ENCODE measurements at places on chromosomes 1 and 21.

DNA sequence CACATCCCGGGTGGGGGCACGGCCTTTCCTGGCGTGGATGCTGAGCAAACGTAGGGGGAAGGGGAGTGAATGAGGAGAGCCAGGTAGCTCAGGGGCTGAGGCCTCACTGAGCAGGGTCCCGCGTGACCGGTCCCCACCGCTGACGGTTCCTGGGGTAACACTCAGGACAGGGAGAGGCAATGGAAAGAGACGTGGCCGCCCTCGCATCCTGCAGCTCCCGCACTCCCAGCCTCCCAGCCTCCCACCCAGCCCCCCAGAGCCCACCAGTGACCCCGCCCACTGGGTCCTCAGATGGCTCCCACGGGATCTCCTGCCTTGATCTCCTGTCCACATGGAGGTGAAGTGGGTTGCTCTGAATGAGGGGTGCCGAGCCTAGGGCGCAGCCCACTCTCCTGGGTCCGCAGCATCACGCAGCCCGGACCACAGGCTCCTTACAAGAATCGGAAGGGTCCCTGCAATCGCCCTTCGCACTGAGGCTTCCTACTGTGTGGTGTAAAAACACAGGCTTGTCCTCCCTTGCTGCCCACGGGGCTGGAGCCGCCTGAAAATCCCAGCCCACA is 2.4 kb downstream of the TSPEAR start:
- DNase-seq, result no peak

GRCh38 chr1:183764981-183765380 is 39.9 kb upstream of the RGL1 start:
- no peak for DNase-seq

- DNase-seq, result no peak
Measured at GRCh38 chr21:40546647-40547046, 300.3 kb downstream of the DSCAM start.

- DNase-seq, result peak; percentile 5
Measured at GRCh38 chr1:217333939-217334338, 297.0 kb downstream of the GPATCH2 start.

GRCh38 chr1:156892190-156893047 is 1.1 kb upstream of the PEAR1 start:
- peak; percentile 89 for DNase-seq

- DNase-seq, result no peak
Measured at GRCh38 chr21:33976082-33977016, 60.7 kb upstream of the ATP5PO start.

GRCh38 chr1:223001653-223002634 is 141.1 kb downstream of the TLR5 start:
- peak; percentile 12 for DNase-seq

DNA sequence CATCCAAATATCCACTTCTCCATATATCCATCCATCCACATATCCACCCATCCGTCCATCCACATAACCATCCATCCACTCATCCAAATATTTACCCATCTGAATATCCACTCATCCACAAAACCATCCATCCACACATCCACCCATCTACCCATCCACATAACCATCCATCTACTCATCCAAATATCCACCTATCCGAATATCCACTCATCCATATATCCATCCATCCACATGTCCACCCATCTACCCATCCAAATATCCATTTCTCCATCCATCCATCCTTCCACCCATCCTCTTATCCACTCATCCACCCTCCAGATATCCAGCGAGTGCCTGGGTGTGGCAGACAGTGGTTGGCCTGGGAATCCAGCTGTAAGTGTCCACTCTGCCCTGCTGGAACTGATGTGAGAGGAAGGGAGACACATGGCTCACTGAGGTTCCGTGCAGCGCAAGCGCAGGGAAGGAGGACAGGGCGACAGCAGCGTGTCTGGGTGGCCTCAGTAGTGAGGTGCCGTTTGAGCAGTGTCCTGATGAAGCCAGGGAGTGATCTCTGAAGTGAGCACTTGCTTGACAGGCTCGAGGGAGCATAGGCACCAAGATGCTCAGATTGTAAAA is 27.1 kb downstream of the SLC45A1 start:
- no peak for DNase-seq

GRCh38 chr21:43348170-43348766 is 78.7 kb downstream of the SIK1 start:
- DNase-seq, result no peak

- DNase-seq, result no peak
Measured at GRCh38 chr1:55472784-55473183, 257.6 kb upstream of the USP24 start.

DNA sequence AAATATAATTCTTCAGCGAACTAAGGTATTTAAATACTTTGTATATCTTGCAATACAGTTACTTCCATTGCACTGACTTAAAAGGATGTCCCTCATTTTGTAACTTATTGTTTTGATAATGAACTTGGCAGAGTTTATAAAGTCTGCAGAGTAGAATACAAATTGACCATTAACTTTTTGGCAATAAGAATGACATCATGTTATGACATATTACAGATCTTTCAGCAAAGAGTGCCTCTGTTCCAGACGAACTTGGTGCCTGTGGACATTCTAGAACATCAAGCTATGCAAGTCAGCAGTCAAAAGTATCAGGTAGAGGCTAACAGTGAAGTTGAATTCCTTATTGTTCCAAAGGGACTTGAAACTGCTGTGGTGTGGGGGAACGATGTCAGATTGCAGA is 32.9 kb downstream of the HENMT1 start:
- DNase-seq, result no peak

GRCh38 chr1:3323021-3323795 is 131.3 kb upstream of the ARHGEF16 start:
- peak; percentile 70 for DNase-seq

DNA sequence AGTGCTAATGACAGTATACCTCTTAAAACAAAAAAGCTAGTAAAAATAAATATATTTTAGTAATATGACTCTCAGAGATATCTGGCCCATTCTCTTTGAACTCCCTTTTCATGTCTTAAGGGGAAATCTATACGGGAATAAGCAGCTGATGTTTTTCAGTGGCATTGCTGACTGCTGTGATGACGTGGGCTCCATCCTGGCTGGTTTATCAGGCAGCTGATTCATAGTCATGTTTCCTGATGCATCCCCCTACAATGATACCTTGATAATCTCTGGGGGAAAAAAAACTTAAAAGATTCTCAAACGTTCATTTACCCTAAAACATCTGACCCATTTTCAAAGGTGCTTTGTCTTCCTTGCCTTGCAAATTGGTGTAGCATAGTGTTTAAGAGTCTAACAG is 53.8 kb downstream of the ABCA4 start:
- DNase-seq, result no peak

- DNase-seq, result no peak
Measured at GRCh38 chr1:193406901-193407300, 220.5 kb upstream of the B3GALT2 start.

- no peak for DNase-seq
Measured at GRCh38 chr1:181131255-181131941, 42.9 kb downstream of the IER5 start.
